ENCODE measurements at places on chromosomes 13 and 19.
A peak's percentile ranks its signal among the peaks of the same experiment; 100 is the strongest.

GRCh38 chr13:47279920-47280319 is 383.1 kb upstream of the HTR2A start:
- DNase-seq: no peak

- no peak for DNase-seq
Observed at GRCh38 chr13:86882835-86883234, 788.3 kb upstream of the SLITRK5 start.

DNA sequence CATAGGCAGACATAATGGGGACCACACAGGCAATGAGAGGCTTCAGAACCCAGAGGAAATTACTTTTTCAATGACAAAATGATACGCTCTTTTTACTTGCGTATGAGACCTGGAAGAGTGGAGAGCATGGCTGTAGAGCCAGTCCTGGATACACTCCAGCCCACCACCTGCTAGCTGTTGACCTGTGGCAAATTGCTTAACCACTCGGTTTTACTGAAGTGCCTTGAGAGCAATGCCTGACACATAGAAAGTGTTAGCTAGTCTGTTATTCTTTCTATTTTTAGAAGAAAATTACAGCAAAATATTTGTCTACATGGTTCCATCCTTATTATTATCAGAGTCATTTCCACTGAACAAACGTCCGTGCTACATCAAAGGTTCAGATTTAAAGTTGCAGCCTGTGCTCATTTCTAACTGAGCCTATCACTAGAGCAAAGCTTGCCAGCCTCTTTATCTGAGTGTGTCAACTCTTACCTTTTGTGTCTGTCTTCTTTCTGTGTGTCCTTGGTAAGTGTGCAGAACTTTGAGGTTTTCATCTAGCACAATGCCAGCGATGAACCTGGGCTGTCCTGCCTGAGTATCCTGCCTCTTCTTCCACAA is 9.6 kb upstream of the GPR183 start:
- DNase-seq: no peak

DNA sequence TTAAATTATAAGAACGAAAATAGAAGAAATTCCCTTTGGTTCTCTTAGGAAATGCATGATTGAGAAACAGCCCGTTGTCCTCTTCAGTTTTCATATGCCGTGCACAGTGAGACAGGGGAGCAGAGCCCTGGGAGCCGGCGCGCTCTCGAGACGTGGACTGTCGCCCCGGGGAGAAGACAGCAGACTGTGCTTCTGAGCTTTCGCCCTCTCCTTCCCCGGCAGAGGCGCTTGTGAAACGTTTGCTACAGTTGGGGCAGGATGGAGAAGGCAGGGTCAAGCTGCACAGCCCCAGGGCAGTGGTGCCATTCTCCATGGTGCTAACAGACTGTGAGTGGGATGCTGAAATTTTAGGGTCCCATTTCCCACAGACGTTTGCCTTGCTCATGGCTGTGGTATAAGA is 192.2 kb upstream of the KL start:
- no peak for DNase-seq

DNA sequence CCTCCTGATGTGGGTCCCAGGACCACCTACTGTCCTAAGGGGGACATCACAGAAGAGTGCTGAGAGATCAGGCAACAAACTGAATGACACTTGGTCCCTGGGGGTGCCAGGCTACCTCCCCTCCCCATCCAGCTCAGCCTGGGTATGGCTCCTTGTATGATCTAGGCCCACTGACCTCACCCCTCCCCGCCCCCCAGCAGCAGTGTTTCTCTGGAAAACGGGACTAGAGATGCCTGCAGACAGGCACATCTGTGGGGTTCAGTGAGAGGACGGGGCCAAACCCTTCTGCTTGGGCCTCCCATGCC is 9.3 kb downstream of the ACP4 start:
- no peak for DNase-seq

GRCh38 chr19:2416321-2417097 is 10.9 kb downstream of the TIMM13 start:
- DNase-seq: no peak

DNA sequence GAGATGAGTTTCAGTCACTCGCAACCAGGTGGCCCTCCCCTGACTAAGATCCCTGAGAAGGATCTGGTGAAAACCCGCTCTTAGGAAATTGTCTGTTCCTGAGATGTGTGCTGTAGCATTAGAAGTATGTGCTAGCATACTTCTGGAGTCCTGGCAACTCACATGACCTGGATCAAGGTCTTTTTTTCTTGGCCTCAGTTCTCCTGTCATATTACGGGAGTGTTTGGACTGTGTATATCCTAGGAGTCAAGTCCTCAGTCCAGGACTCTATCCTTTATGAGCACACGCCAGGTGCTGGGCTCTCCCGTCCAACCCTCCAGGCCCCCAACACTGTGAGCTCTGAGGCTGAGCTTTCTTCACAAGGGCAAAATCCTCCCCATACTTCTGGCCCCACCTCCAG is 156.4 kb downstream of the UQCRFS1 start:
- DNase-seq: no peak

DNA sequence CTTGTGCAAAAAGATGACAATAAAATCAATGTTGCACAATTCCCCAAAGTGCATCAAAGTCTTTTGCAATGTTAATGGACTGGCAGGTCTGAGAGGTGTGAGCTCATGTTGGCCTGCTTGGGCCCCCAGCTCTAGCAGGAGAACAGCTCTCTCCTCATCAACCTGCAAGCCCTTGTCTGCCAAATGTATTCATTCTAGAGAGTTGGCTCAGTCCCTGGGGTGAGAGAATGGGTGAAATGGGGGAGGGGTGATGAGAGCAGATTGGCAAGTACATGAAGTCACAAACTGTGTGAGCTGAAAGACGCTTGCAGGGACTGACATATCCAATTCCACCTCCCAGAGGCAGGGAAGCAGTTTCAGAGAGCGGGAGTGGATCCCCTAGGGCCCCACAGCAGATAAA is 465.1 kb upstream of the ZNF507 start:
- no peak for DNase-seq

DNA sequence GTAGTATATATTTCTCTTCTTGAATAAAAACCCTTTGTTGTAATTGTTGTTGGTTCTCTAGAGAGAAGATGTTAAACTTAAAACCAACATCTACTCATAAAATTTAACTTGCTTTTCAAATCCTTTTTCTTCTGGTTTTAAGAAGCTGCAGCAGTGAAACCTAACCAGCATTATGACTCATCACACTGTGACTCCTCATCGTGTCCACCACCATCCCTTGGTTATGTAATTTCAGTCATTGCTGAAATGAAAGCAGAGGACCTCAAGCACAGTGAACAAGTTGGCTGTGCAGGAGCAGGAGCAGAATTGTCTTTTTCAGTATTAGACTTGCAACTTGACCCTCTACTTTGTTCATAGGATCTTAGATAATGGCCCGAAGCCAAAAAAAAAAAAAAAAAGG is 64.9 kb upstream of the HTR2A start:
- DNase-seq: peak; percentile 15

GRCh38 chr19:6010107-6010506 is 32.2 kb upstream of the RANBP3 start:
- no peak for DNase-seq

DNA sequence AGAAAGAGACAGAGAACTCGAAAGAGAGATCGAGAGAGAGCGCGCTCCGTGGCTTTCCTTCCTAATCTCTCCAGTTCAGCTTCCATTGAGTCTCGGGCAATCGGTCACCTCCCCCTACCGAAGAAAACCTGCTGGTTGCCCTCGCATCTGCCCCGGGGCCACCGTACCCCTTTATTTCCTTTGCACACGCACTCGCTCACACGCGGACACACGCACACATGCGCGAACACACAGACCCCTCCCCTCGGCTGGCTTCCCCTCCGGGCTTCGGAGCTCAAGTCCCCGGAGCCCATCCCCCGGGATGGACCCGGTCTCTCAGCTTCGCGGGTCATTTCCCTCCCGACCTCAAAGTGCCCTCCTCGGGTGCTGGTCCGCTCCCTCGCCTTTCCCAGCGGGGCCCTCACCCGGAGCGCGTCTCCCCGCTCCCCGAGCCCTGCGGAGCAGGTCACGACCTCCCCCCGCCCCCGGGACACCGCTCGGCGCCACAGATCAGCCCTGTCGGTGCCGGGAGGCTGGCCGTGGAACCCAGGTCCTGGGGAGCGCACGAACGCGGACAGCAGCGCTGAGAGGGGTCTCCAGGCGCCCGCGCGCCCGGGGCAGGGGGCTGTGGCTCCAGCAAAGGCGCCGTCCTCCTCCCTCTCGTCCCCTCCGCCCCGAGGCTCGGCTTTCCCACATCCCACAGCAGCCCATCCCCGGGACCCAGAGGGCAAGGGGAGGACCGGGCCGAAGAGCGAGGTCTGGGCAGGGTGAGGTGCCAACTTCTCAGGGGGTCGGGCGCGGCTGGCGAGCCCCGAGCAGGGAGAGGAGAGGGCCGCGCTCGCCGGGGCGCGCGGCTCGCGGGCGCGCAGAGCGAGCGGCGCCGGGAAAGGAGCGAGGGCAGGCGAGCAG is 1.8 kb downstream of the DACH1 start:
- DNase-seq: no peak

GRCh38 chr19:17209126-17210036 is 5.8 kb upstream of the USE1 start:
- DNase-seq: no peak

DNA sequence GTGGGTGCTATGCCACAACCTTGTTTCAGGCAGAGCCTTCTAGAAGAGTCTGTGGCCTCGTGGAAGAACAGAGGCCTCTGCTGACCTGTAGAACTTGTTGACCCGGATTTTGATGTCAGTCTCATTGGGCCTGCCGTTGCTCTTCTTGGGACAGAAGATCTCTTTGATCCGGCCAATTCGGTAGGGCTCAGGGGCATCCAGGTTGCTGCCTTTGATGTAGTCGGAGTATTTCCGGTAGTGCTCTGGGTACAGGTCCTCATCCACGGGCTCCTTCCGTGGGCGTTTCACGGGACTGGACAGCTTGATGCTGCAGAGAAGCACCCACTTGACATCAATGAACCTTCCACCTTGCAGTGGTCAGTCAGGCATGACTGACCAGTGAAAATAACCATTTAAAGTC is 24.0 kb upstream of the EIF3G start:
- no peak for DNase-seq

DNA sequence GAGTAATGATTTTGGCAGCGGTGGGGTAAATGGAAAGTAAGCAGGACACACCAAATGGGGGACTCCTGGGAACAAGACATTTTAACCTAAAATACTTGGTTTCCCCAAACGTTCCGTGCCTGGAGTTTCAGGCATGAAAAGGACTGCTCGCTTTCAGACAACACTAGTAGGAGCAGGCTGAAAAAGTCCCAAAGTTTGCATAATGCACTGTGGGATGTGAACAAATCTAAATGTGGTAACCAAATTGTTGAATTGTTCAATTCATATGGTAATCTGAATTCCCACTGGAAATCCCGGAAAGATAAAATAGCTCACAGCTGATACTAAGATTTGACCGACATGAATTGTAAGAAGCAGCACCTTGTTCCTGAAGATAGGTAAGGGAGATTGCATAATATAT is 467.2 kb upstream of the ARGLU1 start:
- no peak for DNase-seq

GRCh38 chr13:94583926-94584325 is 12.0 kb downstream of the TGDS start:
- DNase-seq: no peak

GRCh38 chr13:97114651-97115050 is 107.5 kb upstream of the MBNL2 start:
- DNase-seq: no peak

- no peak for DNase-seq
Observed at GRCh38 chr13:113963376-113963775, 10.5 kb downstream of the C13orf46 start.

DNA sequence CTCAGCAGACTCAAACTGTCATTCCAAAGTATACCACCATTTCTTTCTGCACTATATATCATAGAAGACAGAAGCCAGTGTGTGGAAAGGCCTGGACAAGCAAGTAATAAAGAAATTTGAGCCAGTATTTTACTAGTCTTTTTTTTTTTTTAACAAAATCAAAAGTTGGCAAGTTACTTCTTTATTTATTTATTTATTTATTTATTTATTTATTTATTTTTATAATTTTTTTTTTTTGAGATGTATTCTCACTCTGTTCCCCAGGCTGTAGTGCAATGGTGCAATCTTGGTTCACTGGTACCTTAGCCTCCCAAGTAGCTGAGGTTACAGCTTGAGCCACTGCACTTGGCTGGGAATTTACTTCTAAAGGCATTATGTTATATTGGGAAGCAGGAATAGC is 25.3 kb downstream of the ZNF493 start:
- DNase-seq: no peak

- DNase-seq: no peak
Observed at GRCh38 chr19:43743059-43743458, 11.7 kb downstream of the SMG9 start.

- DNase-seq: no peak
Observed at GRCh38 chr13:44905556-44905955, 83.7 kb downstream of the NUFIP1 start.
